Aorta (tissue), 5 donors: ENCODE measurements at places on chromosomes 16 and 17. TPM values are rescaled to one million over a fixed set of nuclear protein-coding genes. Genes with fewer than 3 reads are reported as not detected.

CPHXL2 gene
- total RNA-seq = not detected

DNA sequence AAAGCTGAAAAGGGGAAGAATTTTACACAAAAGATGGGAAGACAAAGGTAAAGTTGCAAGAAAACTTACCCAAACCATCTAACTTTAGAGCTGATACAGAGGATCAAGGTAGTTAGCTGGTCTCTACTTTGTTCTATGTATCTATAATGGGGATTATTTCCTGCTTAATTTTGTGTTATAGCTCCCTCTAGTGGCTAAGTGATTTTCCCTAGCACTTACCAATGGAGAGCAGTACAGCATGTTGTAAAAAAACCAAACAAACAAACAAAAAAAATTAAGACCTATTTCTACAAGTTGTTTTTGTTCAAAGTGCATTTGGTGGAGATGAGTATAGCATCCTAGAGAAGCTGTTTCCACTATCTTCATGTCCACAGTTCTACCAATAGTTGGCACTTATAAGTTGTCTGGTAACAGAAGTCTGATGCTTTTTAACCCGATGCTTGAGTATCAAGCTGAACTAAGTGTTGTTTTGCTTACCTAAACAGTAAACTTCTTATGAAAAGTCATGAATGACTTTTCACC lies 7.5 kb downstream of the SRSF1 start:
- no peak for DNase-seq
- H3K27me3 ChIP-seq = no peaks in the 10 kb centered on the region
- H3K27ac ChIP-seq = no peak overlapping the region
- H3K4me3 ChIP-seq = no peak overlapping the region
- H3K36me3 ChIP-seq = peaks cover 4% of the 10 kb centered on the region

GRCh38 chr16:56277075-56277474 lies 85.8 kb downstream of the GNAO1 start:
- no peaks in the 10 kb centered on the region for H3K27me3 ChIP-seq
- no peak for DNase-seq
- H3K4me1 ChIP-seq = no peaks in the 10 kb centered on the region
- no peaks in the 10 kb centered on the region for H3K36me3 ChIP-seq
- H3K27ac ChIP-seq = no peak overlapping the region

GRCh38 chr16:88428156-88428555 lies 24.9 kb upstream of the ZFPM1 start:
- no peak overlapping the region for H3K4me3 ChIP-seq
- DNase-seq = no peak
- no peak overlapping the region for H3K27ac ChIP-seq
- no peaks in the 10 kb centered on the region for H3K27me3 ChIP-seq
- no peaks in the 10 kb centered on the region for H3K36me3 ChIP-seq

- no peaks in the 10 kb centered on the region for H3K36me3 ChIP-seq
- H3K27ac ChIP-seq = no peak overlapping the region
- no peak for DNase-seq
- no peak overlapping the region for H3K4me3 ChIP-seq
- peaks cover 9% of the 10 kb centered on the region for H3K4me1 ChIP-seq
Observed at GRCh38 chr17:62892870-62893338, 73.1 kb upstream of the TANC2 start.
